ENCODE measurements at places on chromosomes 11 and 22.
A peak's percentile ranks its signal among the peaks of the same experiment; 100 is the strongest.

DNA sequence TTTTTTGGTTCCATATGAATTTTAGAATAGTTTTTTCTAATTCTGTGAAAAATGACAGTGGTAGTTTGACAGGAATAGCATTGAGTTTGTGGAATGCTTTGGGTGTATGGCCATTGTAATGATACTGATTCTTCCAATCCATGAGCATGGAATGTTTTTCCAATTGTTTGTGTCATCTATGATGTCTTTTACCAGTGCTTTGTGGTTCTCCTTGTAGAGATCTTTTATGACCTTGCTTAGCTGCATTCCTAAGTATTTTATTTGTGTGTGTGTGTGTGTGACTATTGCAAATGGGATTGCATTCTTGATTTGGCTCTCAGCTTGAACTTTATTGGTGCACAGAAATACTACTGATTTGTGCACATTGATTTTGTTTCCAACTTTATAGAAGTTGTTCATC is 3.0 kb upstream of the CSF2RB start:
- DNase-seq: no peak

GRCh38 chr22:24587948-24588347 is 4.9 kb downstream of the LRRC75B start:
- no peak for DNase-seq

DNA sequence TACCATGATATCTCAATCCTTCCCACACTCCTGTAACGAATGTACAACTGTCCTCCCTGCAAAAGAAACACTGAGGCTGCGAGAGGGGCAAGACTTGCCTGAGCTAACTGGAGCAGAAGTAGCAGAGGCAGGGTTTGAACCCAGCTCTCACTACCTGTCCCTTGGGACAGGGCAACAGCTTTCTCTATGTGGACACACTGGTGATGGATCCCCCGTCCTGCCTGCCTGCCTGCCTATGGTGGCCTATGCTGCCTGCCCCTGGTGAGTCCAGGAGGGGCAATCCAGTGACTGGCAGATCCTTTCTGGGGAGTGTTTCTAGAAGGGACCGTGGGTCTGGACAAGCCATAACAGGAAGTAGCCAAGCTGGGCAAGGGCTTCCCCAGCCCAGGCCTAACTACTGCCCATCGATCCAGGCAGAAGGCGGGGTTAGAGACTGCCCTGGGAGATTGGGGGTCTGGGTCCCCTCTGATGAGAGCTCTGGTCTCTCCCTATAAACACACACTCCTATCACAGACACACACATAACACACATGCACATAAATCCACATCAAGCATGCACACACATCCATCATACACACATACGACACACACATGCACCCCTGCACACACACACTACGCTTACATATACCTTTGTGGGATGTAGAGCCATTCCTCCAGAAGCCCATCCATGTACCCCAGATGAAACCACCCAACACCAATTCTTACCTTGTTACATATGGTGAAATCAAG is 1.1 kb upstream of the EMID1 start:
- DNase-seq: no peak

- no peak for DNase-seq
Observed at GRCh38 chr11:68432874-68433273, 27.7 kb upstream of the PPP6R3 start.

DNA sequence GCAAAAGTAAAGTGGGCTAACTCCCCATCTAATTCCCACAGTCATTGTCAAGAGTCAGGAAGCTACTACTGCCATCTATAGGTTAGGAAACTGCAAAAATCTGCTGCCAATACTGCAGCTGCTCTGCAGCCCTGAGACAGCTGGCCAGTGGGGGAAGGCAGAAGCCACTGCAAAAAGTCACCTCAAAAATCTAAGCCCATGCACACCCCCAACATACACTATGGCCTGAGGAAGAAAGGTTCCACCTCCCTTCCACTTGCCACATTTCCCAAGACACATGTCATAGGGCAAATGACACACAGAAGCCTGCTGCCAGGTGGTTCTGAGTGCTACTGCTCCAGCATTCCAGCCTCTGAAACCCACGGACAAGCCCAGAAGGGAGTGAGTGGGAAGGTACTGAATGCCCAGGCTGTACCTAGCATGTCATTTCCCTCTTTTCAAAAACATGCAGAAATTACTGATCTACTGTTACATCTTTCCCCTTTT is 36.9 kb downstream of the DGCR2 start:
- DNase-seq: no peak

DNA sequence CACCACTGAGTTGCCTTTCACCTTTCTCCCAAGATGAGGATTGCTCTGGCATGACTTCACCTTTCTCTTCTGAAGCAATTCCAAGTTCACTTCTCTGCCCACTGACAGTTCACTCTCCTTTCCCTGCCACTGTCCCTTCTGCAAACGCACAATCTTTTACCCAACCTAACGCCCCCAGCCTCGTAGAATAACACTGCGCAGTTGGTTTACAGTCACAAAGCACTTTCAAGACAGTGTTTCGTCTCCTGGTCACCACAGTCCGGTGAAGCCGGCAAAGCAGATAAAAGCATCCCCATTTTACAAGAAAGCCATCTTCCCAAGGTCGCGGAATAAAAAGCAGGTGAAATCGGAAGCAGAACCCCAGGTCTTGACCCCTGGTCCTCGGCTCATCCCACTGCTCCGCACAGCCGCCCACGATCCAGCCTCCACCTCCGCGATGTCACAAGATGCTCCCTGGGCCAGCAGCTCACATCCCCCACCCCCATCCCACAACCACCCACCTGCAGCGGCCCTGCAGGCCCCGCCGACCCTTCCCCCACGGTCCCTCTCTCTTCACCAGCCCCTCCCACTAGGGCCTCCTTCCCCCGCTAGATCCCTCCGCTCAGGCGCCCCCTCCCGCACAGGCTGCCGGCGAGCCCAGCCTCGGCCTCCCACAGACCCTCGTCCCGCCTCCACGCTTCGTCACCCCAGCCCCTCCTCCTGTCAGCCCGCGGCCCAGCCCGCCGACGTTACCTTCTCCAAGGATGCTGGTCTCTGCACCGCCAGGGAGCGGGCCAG is 585 bp downstream of the PI4KA start:
- peak; percentile 71 for DNase-seq

- DNase-seq: no peak
Observed at GRCh38 chr22:17717708-17718107, 56.6 kb downstream of the BID start.

GRCh38 chr11:46332568-46333393 is 14.5 kb upstream of the DGKZ start:
- DNase-seq: no peak

- no peak for DNase-seq
Observed at GRCh38 chr11:127454856-127455255, 454.3 kb upstream of the KIRREL3 start.

GRCh38 chr22:19889951-19890350 is 35.3 kb upstream of the GNB1L start:
- DNase-seq: no peak

DNA sequence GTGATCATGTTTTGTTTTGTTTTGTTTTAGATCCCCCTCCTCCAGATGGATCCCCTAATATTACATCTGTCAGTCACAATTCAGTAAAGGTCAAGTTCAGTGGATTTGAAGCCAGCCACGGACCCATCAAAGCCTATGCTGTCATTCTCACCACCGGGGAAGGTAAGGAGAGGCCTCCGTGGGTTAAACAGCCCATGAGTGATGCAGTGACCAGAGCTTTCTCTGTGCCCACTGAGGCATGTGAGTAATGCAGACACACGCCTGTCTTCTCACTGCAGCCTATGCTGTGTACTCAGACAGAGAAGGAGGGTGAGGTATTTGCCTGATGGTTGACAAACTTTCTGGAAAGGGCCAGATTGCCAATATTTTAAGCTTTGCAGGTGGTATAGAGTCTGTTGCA is 73.7 kb upstream of the OR4B1 start:
- DNase-seq: no peak
